ENCODE measurements at places on chromosomes 5 and 9. TPM values are rescaled to one million over a fixed set of nuclear protein-coding genes. Genes with fewer than 3 reads are reported as not detected.

Gene ABO
- total RNA-seq: not detected

Gene BARHL1
- not detected for total RNA-seq

Gene ZNF883
- 1.6 TPM for total RNA-seq

Gene SPINK13
- total RNA-seq: not detected

Gene C9orf152
- total RNA-seq: not detected

Gene RNF14
- total RNA-seq: 37.7 TPM

Gene KCTD16
- 0.04 TPM for total RNA-seq

Gene F2RL1
- 69.0 TPM for total RNA-seq

Gene ARL14EPL
- total RNA-seq: not detected

Gene BRD3OS
- total RNA-seq: 10.8 TPM

Gene SPATA31A3
- not detected for total RNA-seq

Gene LECT2
- total RNA-seq: not detected

Gene CDO1
- total RNA-seq: not detected
